Stimulated activated CD4-positive, alpha-beta T cell treated with anti-CD3 and anti-CD28 coated beads, Interleukin-2, amount 100 ng/mL, for 4 hours (primary cell): ENCODE measurements at places on chromosomes 2 and 18.

DNA sequence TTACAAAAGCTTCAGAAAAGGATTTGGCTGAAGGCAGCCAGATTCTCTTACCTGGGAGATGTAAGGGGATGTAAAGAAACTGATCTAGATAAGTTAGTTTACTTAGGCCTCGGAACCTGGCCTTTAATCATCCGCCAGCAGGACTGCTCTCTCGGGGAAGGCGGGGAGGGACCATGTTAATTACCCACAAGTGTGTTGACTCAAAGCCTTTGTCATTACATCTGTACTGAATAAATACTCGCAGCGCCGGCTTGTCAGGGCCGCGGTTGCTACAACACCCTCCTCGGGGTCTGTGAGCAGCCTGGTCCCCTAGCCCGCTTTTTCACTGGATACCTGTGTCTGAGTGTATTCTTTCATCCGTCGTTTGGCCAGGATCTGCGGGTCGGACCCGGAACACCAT, 6.7 kb downstream of the CHMP3 start:
- no peak for DNase-seq

DNA sequence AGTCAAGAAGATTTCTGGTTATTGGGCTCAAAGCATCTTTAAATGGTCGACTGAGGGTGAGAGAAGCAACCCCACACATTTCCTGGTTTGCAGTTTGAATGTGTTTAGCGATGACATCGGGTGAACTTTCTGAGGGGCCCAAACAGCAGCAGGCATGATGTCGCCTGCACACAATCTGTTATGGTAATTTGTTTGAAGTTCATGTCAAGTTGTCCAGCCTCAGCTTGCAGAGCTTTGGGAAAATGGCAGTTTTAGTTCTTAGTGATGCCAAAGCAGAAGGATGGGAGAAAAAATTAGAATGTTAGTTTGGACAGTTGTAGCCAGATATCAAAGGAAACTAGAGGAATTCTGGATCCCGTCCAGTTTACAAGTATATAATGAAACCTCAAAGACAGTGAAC, 284.6 kb downstream of the MBD5 start:
- DNase-seq: no peak

DNA sequence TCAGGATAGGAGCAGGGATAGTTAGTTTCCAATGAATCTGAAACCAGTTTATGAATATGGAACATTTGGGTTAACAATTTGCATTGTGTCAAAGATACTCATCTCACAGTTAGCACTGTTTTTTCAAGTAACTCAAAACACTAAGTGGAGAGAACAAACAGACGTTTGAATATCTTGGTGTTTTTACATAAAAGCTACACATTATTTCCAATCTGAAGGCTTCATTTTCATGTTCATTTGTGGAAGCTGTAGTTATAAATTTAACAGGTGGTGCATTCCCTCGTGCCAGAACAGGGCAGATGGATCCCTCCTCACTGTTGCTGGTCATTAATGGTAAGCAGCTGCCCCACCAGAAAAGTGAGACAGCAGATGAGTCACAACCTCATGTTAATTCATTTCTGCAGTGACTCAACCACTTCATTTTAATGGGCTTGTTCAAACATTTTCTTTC, 286.9 kb downstream of the TMX3 start:
- no peak for DNase-seq

DNA sequence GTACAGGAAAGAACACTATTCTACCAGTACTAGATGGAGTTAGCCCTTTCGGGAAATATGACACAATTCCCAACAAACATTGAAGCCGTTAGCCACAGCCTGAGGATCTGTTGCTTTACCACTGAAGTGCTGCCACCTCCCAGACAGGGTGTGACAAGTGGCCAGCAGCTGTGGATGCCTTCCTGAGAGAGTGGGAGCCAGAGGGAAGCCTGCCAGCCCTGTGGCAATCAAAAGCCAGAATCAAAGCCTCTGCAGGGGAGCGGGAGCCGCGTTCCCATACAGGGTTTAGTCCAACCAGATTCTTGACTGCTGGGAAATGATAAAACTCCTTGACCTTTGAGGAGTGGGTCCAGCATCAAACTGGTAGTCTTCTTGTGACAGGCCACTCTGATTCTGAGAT, 38.0 kb downstream of the SLC4A1AP start:
- DNase-seq: no peak

DNA sequence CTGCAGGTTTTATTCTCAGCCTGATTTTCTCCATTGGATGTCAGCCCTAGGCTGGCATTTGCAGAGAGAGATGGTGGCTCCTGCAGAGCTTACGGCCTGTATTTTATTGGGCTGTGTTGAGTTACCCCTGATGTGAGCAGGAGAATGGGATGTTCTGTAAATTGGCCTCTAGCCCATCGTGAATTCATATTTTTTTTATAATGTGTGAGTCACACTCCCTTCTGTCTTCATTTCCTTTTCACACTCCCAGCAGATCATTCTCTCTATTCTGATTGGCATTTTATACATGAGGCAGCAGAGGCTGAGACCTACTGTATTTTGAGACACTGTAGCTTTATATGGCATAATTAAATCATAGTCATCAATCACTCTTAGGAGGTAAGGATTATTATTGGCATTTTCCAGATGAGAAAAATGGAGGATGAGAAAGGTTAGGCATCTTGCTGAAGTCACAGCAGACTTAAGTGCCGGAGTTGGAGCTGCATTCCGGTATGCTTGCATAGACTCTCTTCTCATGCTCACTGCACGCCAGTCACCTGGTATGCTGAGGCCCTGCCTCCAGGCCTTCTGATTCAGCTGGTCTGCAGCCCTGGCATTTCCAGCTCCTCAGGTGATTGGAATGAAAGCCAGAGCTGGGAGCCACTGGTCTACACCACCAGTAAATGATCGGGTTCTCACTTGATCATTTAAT, 142.4 kb downstream of the NEDD4L start:
- DNase-seq: no peak

- DNase-seq: no peak
Measured at GRCh38 chr2:162768656-162769055, 69.9 kb downstream of the KCNH7 start.

DNA sequence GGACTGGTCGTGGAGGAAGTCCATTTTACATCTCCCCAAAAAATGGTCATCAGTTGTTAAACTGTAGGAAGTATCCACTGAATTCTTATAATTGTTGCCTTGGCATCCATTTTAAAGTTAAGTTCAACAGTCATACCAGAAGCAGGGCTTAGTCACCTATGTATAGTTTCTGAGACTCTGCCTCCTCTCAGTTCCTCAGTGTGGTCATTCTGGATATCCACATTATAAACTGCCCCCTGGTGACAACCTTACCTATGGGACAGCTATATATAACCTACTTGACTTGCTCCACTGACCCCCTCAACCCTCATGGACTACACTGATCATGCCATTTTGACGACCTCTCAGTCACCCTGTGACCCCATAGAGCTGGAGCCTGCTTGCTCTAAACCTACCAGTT, 617.0 kb downstream of the LRP1B start:
- no peak for DNase-seq

GRCh38 chr2:45085487-45085886, 76.2 kb upstream of the SIX2 start:
- no peak for DNase-seq

GRCh38 chr18:70385474-70385873, 96.6 kb downstream of the SOCS6 start:
- no peak for DNase-seq

DNA sequence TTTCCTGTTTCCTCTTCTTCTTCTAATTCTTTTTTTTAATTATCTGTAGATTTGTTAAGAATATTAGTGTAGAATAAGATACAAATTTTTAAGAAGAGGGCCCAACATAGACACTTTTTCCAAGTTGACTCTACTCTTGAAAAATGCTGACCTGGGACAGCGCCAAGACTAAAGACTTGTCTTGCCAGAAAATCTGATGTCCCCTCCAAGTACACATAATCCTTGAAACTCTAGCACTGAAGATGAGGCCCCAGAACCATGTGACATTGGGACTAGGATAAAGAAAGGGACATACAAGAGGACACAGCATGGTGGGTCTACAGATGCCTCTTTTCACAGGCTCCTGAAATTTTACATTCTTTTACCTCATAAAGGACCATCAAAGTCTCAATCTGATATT, 271.6 kb upstream of the SESTD1 start:
- no peak for DNase-seq

DNA sequence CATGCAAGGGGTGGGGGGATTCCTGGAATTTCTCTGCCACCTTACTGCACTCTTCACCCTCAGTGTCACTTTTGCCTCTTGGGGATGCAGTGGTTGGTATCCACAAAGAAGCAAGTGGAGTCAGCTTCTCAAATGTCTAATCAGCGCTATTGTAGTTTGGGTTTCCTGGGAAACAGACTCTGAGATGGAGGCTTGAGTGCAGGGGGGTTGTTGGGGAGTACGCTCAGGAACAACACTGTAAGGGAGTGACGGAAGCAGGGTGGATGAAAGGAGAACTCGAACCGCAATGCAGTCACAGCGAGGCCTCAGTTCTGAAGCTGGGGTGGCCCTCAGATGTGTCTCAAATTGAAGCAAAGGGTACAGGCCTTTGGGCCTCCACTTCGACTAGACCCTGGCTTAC, 73.6 kb upstream of the EPC2 start:
- DNase-seq: no peak

DNA sequence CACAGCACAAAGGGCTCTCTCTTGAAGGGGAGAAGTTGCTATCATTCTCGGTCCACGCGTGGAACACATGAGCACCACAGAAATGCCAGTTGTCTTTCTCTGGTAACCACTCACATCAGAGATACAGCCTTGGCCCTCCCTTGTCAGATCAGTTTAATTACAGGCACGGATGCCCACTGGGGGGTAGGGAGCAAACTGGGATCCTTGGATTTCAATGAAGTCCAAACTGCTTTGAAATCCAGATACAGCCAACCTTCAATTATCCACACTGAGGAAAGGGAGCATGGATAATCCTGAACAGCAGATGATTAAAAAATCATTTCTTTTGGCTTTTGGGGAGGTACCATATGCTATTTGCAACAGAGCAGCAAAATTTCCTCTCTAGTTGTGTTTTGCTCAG, 63.7 kb upstream of the DAPL1 start:
- DNase-seq: no peak

GRCh38 chr2:140589273-140589672, 1541.5 kb downstream of the LRP1B start:
- no peak for DNase-seq

DNA sequence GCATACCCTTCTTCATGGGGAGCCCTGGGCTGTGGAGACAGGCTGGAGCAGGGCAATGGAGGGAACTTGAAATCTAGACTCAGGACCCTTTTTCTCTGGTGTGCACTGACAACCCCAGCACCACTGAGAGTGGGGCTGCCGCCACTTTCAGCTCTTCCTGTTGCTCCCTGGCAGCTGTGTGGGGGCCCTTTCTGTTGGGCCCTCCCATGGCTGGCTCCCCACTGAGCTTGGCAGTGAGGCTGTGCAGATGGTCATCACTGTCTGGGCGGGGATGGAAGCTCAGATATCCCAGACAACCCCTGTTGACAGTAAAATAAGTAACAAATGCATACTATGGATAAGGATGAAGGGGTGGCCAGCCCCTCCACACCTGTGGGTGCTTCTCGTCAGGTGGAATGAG, 6.7 kb downstream of the MYO7B start:
- no peak for DNase-seq

GRCh38 chr2:198376677-198377076, 572.3 kb downstream of the PLCL1 start:
- no peak for DNase-seq

DNA sequence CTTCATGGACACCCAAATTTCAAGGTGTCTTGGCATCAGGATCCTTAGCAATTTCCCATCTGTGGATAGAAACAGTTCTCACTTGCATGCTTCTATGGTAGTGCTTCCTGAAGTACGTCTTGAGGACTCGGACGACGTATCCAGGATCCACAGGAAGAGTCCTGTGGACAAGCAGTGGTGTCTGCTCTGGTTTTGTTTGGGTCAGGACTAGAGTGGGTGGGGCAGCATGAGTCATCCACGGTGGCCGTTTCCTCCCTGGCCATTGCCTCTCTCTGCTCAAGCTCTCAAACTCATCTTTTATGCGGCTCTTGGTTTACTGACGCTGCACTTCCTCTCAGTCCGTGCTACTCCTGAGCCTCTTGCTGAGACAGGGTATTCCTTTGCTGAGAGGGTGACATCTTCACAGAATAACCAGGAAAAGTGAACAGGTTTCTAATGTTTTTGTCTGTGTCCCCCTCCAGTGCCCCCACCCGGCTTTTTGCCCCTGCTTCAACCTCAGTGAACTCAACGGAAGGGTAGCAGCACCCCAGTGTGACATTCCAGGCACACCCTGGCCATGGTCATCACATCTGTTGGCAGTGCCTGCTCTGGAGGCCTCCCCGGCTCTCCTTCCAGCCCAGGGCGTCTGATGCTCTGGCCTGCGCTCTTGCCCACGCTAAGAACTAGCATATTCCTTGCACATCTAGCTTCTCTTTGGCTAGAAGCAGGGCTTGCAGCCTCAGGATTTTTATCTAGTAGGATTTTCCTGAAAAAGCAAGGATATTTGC, 62.2 kb downstream of the ARMC9 start:
- no peak for DNase-seq

- no peak for DNase-seq
Measured at GRCh38 chr2:120486441-120486840, 140.5 kb downstream of the INHBB start.

GRCh38 chr18:12085786-12086185, 7.9 kb upstream of the ANKRD62 start:
- DNase-seq: no peak
